Stomach (tissue), 19 donors: ENCODE measurements at places on chromosomes 7 and 10.

- H3K36me3 ChIP-seq = no peaks in the 10 kb centered on the region
- peaks cover 62% of the 10 kb centered on the region for H3K4me1 ChIP-seq
- no peaks in the 10 kb centered on the region for H3K27me3 ChIP-seq
- peak overlapping the region; percentile 93 for H3K4me3 ChIP-seq
- DNase-seq = peak; percentile 88
Measured at GRCh38 chr10:97497572-97498075, 598 bp downstream of the MMS19 start.

GRCh38 chr10:4545062-4545461 lies 280.9 kb upstream of the AKR1E2 start:
- H3K27me3 ChIP-seq = no peaks in the 10 kb centered on the region
- H3K27ac ChIP-seq = no peak overlapping the region
- no peak for DNase-seq
- no peak overlapping the region for H3K4me3 ChIP-seq
- H3K36me3 ChIP-seq = no peaks in the 10 kb centered on the region

DNA sequence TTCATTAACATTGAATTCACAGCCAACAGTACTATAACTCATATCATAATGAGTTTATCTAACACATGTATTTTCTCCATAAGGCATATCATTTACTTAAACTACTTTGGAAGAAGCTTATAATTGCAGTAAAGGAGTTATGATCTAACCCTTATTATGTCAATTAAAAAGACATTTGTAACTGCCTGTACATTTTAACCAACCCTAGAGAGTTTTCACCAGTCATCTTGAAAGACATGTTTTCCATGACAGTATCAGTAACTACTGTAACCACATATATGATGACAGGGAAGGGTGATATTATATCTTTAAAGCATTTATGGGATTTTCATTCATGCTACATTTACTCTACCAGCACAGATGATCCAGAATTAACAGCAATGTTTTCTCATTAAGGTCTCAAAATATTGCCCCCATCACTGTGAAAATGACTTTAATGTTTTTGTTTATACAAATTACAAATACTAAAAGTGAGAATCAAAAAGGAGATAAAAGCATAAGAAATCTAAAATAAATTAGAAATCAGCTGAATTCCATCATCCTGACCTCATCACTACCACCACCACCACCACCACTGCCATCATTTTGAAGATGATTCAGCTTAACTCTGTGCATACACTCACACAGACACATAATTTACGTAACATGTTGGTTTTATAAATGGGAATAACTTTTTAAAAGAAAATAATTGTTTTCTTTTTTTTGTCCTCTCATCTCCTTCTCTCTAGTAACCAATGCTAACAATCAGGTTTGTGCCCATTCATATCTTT lies 53.6 kb downstream of the MKLN1 start:
- no peaks in the 10 kb centered on the region for H3K27me3 ChIP-seq
- H3K36me3 ChIP-seq = peaks cover 9% of the 10 kb centered on the region
- peaks cover 35% of the 10 kb centered on the region for H3K4me1 ChIP-seq
- H3K4me3 ChIP-seq = no peak overlapping the region

DNA sequence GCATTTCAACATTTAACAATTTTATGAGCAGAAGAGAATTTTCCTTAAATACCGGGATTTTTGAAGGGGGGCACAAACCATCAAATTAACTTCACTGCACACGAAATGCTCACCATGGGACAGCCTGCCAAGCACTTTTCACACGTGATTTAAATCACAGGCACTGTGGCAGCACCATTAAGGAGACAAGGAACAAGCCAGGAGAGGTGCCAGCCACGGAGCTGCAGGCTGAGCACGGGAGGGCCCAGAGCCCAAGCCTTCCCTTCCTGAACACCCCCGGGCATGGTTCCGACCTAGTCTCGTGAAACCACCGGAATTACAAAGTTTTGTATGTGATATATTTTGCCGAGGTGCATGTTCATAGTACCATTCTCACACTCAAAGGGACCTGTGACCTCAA lies 13.4 kb downstream of the PITRM1 start:
- no peak for DNase-seq
- H3K27ac ChIP-seq = no peak overlapping the region
- peaks cover 99% of the 10 kb centered on the region for H3K36me3 ChIP-seq
- no peaks in the 10 kb centered on the region for H3K27me3 ChIP-seq

- H3K27me3 ChIP-seq = no peaks in the 10 kb centered on the region
- DNase-seq = no peak
- no peak overlapping the region for H3K4me3 ChIP-seq
Measured at GRCh38 chr10:78761311-78761781, 307.4 kb upstream of the ZMIZ1 start.

GRCh38 chr10:98168147-98168546 lies 33.7 kb downstream of the R3HCC1L start:
- no peak for DNase-seq
- H3K4me3 ChIP-seq = no peak overlapping the region
- no peaks in the 10 kb centered on the region for H3K27me3 ChIP-seq
